Caco-2 (cell line): ENCODE measurements at places on chromosomes 16 and 17.

GRCh38 chr16:87057211-87057881 is 259.8 kb downstream of the C16orf95 start:
- peak; percentile 33 for DNase-seq

DNA sequence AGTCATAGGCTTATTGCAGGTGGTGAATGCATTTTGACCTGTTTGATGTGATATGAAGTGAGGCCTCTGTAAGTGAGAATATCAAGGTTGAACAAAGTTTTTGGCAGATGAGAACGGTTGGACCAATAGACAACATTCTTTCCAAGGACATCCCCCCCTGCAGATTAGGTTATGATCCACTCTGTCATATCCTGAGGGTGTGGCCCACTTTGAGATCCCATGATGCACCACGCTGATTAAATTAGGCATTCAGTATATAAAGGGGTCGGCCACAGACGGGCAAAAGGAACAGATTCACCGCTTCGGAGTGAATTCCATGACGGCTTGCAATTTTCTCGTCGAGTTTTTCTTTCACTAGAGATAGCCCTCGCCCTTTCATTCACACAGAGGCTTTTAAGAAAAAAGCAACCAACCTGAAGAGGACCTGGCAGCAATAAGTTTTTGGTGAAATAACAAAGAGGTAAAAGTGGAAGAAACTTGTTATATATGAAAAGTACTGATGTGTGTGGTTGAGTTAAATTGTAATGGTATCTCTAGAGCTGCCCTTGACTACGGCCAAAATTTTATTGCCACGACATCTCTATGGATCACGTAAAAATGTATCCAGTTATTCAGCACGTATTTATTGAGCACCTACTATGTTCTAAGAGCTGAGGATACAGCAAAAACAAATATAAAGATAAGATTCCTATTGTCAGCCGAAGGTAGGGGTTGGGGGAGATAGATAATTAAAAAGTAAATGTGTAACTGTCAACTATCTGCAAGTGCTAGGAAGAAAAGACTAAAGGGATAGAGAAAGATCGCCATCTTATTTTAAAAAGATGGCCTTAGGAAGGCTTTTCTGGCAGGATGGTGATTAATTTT is 1.7 kb upstream of the RBBP6 start:
- no peak for DNase-seq

- no peak for DNase-seq
Measured at GRCh38 chr17:76246080-76247066, 6.1 kb upstream of the RNF157 start.

- DNase-seq = no peak
Measured at GRCh38 chr16:14497245-14498082, 132.6 kb downstream of the PARN start.

DNA sequence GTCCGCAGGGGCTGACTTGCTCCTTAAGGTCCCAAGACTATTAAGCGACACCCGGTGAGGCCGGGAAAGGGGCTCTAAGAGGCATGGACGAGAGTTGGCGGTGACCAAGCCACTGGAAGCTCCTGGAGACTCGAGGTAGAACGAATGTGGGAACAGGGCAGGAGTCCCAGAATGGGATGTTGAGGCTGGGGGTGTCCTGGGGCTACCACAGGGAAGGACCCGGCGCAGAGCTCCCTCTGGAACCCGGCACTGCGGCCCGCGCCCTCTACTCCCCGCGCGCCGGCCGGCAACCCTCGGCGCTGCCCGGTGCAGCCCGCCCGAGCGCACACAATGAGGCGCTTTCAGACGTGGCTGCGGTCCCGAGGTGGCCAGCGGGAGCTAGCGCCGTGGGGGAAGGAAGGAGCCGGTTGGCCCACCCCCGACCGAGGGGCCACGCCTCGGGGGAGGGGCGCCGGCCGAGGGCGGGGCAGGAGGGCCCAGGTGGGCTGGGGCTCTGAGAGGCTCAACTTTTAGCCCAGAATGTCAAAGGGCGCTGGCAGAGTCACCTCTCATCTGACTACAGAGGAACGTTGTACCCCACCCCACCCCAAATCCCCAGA is at the start of gene CHST6:
CHST6 (minus strand) TSS at position 366 of the 599 bp plus-strand sequence. CDS start 15,613 bp downstream, outside the sequence.
- peak; percentile 69 for DNase-seq

- no peak for DNase-seq
Measured at GRCh38 chr17:78617511-78618061, 40.4 kb upstream of the DNAH17 start.

DNA sequence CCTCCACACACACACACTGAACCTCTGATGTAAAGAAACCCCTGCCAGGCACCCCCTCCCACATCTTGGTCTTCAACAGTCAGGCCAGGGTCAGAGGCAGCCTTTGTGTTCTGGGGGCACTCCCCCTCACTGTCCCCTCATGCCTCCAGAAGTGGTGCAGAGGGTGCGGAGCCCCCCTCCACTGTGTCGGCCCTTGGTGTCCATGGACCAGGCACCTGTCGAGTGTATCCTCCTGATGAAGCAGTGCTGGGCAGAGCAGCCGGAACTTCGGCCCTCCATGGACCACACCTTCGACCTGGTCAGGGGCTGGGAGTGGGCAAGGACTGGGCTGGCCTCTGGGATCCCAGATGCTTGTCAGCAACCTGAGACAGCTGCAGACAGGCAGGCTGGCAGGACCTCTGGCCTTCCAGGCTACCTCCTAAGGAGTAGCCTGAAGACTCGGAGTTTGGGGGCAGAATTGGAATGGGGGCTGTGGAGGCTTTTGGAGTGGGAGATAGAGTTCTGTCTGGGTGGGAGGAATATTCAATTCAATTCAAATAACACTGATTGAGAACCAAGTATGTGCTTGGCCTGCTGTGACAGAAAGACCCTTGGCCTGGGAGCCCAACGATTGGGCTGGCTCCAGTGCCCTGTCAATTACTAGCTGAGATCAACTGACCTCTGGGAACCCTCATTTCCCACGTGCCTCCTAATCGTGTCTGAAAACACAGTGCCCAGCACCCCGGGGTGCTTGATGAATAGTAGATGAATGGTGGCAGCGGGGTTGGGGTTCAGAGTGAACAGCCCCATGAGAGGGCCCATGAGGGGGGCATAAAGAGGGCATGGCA is 11.5 kb downstream of the GUCY2D start:
- no peak for DNase-seq

DNA sequence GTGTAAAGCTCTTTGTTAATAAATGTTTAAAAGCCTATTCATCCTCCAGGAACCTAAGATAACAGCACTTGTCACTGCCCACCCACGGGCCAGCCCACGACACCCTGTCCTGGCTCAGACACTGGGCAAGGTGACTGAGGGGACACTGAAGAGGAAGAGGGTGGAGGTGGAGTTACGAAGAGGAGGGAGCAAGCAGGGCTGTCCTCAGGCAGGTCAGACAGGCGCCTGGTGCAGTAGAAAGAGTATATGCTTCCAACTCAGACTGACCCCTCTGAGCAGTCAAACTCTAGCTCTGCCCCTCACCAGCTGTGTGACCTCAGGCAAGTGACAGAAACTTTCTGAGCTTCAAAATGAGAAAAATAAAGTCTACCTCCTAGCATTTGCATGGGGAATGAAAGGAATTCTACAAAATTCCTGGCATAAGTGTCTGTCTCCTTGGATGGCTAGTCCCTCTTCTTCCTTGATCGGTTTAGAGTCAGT is 22.8 kb downstream of the TEX2 start:
- peak; percentile 29 for DNase-seq

DNA sequence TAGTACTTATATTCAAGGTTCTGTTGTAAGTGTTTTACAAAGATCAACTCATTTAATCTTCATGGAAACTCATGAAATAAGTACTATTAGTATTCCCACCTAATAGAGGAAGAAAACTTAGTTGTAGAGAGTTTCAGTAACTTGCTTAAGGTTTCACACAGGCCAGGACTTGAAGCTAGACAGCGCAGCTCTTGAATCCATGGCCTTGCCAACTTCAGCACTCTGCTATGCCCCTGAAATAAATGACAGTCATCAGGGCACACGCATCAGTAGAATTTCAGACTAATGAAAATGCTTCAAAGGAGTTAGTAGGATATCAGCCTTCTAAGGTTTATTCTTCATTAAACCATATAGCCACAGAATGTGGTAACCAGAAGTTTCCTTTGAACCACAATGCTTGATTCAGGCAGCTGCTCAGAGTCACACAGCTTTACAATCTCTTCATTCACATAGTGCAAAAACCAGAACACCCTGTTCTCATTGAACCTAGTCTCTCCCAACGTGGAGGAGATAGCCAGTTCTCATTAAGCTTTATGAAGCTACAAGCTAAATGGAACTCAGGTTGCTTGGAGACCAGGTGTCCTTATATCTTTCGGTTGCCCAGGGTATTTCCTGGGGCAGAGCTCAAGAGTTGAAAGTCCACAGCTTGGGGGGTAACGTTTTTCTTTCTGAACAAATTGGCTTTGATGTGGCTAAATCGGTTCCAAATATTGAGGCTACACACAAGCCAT is 39.7 kb downstream of the KCNJ2 start:
- no peak for DNase-seq

GRCh38 chr16:57826706-57827625 is 24.7 kb upstream of the KIFC3 start:
- DNase-seq = peak; percentile 69

DNA sequence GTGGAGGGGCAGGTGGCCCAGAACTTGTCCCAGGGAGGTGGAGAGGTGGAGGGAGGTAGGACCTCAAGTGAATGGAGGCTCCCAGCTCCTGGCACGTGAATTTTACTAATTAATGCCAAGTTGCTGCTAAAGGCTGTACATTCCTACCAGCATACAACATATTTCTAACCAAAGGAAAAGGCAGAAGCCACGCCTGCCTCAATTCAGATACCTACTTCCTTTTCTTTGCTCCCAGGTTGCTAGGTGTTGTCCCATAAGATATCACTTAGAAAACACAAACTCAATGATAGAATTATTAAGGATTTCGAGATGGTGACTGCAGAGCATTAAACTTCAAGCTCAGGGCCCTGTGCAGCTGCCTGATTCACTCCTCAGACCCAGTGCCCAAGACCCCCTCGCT is 20.5 kb upstream of the SMPD3 start:
- DNase-seq = no peak

- DNase-seq = no peak
Measured at GRCh38 chr17:67931227-67931626, 65.0 kb downstream of the C17orf58 start.

- DNase-seq = no peak
Measured at GRCh38 chr17:78223061-78223460, 8.4 kb upstream of the TMEM235 start.

DNA sequence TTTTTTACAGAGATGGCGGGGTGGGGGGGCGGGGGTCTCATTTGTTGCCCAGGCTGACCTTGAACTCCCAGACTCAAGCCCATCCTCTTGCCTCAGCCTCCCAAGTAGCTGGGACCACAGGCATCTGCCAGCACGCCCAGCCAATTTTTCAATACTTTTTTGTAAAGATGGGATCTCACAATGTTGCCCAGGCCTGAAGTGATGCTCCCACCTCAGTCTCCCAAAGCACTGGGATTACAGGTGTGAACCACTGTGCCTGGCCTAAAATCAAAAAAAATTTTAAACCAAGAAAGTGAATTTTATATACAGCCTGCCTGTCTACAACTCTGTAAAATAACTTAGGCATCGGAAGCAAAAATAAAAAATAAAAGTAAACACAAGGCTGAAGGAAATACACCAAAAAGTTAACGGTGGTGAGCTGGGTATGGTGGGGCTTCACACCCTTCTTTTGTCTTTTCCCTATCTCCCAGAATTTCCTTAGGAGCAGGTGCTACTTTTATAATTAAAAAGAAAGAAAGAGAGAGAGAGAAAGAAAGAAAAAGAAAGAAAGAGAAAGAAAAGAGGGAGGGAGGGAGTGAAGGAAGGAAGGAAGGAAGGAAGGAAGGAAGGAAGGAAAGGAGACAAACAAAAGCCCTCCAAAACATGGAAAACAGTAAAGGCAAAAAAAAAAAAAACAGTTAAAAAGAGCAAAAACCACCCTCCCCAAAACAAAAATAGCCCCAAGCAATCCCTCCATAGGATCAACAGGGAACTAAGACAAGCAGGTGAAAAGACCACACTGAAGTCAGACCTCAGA is 51.4 kb downstream of the TBC1D16 start:
- DNase-seq = no peak

DNA sequence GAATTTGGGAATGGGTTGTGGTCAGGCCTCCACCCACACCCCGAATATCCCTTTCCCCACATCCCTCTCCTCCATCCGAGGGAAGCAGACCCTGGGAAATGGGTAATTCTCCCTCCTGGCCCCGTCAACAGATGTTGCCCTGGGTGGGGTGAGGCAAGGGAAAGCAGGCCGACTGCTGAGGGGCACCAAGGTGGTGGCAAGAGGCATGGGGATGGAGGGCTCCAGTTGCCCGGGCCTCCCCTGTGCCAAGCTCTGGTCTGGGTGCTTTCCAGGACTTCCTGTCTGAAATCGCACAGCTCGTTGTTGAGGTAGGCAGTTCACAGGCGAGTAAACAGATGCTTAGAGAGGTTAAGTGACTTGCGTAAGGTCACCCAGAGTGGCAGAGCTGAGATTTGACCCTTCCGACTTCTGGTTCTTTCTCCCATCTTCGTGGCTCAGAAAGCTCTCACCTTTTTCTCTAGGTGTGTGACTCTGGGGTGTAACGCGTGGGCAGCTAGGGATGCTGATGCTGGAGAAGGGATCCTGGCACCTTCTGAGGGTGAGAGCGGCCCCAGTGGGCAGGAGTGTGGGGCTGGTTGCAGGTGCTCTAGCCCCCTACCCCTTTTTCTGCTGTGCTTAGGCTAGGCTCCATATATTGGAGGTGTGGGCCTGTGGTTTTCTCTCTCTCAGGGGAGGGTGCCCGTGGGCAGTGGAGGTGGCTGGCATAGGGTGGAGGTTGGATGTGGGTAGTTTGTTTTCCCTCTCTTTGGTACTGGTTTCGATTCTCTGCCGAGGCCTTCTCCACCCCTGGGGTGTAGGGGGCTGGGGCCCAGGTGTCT is 17.2 kb downstream of the RARA start:
- DNase-seq = no peak

DNA sequence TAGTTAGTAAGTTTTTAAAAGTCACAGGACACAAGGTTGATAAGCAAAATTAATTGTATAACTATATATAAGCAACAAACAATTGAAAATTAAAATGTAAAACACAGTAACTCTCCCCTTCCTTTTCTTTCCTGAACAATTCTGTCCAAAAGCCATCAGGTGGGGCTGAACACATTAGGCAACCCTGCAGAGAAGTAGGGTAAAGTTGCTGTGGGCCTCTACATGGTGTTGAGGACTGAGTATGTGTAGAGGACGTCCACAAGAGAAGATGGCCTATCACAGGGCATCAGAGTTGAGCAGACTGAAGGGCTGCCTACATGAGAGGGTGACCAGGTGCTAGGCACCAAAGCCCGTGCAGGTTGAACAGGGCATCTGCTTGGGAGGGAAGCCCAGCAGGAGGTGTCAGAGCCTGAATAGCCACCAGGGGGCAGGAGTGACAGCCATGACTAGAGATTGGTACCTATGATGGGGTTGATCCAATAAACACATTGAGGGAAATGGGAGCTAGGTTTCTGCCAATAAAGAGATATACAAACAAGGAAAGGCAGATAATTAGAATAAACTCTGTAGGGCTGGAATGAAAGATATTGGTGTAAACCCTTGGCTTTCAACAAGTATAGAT is 415.1 kb downstream of the NPIPA8 start:
- peak; percentile 53 for DNase-seq

DNA sequence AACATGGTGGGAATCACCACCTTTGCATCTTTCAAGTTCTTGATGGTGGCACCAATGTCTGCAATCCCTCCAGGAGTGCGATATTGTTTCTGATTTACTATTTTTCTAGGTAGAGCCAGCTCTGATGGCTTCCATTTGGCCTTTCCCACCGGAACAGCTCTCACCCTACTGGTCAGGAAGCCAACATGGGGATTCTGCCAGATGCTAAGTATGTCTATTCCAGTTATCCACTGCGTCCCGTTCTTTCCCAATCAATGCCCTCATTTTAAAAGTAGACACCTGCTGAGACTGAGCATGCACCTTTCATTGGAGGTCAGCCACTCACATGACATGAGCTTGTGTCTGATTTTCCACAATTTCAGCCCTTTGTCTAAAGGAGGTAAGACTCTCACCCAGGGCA is 23.5 kb downstream of the ZZEF1 start:
- no peak for DNase-seq
